Hematopoietic multipotent progenitor cell treated with erythropoietin and hydrocortisone succinate and interleukin-3 and kit ligand, for 17 days (in vitro differentiated cells): ENCODE measurements at places on chromosomes 6 and 20.
A peak's percentile ranks its signal among the peaks of the same experiment; 100 is the strongest.

- DNase-seq: no peak
Observed at GRCh38 chr20:5595744-5596143, 154.5 kb upstream of the SHLD1 start.

DNA sequence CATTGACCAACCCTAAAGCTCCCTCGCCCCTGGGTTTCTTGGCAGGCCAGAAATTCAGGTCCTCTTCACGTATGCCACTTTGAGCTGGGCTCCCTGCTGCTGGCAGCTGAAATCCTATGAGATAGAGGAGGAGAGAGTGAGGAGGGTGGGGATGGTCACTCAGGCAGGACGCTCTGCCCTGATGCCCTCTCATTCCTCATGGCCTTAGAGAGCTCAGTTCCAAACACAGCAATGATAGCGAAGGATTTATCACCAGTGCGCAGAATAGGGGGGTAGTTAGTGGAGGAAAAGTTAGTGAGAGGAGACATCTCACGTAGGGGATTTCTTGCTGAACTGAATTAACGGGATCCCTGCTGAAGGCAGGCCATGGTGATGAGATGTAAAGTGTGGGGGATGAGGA is 84.2 kb upstream of the PMEPA1 start:
- DNase-seq: no peak

DNA sequence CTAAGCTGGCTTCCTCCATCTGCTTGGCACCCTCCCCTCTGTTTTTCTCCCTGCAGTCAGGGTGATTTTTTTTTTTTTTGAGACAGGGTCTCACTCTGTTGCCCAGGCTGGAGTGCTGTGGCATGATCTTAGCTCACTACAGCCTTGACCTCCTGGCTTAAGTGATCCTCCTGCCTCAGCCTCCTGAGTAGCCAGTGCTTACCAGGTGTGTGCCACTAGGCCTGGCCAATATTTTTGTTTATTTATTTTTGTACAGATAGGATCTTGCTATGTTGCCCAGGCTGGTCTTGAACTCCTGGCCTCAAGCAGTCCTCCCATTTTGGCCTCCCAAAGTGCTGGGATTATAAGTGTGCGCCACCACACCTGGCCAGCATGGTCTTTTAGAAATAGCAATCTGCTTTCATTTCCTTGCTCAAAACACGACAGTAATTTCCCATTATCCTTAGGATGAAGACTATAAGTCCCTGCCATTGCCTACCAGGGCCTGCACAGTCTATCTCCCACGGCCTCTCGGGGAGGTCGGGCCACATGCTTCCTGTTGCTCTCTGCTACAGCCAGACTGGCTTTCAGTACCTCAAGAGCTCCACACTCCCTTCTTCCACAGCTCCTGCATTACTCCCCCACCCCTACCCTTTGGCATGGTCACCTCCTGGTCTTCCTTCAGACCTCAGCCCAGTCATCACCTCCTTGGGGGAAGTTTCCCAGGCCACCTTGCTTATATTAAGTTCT is 11.1 kb upstream of the CD164 start:
- DNase-seq: no peak

- no peak for DNase-seq
Observed at GRCh38 chr20:16462711-16463110, 110.5 kb downstream of the KIF16B start.

- DNase-seq: no peak
Observed at GRCh38 chr6:144809120-144809519, 524.0 kb downstream of the UTRN start.

GRCh38 chr20:6683021-6683977 is 84.2 kb upstream of the BMP2 start:
- no peak for DNase-seq

DNA sequence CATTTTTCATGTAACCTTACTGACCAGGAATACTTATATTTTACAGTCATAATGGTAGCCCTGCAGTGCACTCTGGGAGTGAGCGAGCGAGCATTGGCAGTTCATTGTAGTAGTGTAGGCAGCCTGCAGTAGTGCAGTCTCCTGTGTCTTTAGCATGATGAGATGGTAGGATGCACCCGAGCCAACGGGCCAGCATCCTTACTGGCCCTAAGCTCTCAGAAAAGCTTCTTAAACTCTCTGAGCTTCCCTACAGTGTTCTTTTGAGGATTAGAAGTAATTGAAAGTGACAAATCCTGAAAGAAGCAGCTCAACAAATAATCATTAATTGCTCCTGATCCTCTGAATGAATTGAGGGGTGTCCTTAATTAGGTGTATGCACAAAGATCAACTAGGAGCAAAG is 20.9 kb downstream of the SLC9A8 start:
- DNase-seq: no peak

DNA sequence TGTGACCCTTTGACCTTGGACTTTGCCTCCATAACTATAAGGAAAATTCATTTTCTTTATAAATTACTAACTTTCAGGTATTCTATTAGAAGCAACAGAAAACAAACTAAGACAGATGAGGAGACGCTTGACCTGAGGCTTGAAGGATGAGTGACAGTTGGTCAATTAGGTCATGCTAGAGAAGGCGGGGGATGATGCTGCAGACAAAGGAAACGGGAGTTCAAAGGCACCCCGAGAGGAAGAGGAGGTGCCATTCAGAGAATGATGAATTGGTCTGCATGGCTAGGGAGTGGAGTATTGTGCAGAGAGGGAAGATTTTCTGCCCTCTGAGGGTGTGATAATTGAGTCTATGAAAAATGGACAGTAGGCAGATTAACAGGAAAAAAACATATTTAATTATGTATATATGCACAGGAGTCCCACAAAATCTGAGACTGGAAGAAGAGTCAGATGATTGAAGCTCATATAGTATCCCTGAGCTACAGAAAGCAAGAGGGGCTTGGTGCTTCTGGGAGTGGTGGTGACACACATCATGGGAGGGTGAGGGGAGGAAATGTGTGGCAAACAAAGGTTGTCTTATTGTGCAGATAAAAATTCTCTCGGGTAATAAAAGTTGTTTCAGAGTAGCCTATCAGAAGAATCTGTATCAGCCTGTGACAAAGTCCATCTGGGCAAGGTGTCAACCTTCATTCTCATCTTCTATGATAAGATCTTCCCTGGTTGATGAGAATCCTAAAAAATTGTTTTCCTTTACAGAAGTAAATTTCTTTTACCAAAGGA is 20.4 kb upstream of the FUCA2 start:
- no peak for DNase-seq

DNA sequence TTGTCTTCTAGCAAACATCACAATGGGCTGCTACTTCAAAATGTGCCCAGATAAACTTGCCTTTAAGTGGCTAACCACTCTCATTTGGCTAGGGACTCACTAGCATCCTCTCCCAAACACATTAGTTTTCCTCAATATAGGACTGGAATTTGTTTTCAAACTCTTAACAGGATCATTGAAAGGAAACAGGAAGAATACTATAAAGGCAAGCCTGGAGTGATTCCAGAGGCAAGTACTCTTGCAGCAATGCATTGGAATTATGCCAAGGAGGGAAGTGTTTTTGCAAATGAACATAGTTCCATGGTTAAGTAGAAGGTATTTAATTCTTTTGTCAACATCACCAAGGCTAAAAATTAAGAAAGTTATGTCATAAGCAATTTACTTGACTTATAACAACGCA is 12.2 kb downstream of the EPHA7 start:
- no peak for DNase-seq

DNA sequence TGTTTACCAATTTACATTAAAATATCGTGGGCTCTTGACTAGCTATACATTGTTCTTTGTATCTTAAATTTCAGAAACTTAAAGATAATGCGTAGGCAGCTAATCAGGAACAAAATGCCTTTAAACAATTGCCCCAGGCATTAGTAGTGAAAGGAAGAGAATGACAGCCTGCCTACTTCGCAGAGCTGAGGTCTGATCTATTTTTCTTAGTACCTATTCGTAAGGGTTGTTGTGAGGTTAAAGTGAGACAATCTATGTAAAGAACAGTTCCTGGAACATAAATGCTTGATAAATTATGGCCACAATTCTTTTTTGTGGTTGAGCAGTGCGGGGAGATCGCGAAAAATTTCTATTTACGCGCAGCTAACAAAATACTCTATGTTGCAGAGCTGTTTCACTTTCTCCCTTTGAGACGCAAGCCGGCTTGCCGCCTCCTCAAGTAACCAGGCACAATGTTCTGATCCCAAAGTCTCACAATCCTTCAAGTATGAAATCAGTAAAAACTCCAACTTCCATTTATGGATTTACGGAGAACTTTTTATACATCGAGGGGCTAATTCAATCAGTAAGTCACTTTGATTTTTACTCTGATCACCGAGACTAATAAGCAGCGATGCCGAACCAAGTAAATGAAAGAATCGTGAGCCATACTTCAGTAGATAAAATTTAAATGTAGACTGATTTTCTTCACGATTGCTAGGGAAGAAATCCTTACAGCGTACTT is 878 bp upstream of the PNRC1 start:
- peak; percentile 68 for DNase-seq

DNA sequence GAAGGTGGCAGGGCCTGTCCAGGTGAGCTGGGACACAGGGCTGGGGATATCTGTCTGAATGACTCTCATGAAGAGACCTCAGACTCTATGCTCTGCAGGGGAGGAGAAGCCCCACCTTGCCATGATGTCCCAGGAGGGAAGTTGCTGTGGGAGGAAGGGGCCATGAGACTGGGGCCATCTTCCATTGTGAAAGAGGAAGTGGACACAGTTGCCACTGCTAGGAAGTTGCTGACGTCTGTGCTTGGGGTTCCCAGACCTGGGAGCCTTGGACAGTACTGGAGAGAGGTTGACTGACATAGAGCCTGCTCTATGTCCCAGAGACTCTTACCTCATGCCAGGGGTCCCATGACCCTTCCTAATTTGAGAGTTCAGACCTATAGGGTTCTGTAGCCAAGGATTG is 24.5 kb downstream of the SIRPB1 start:
- no peak for DNase-seq

GRCh38 chr6:134152767-134153485 is 100.5 kb upstream of the SLC2A12 start:
- DNase-seq: no peak

DNA sequence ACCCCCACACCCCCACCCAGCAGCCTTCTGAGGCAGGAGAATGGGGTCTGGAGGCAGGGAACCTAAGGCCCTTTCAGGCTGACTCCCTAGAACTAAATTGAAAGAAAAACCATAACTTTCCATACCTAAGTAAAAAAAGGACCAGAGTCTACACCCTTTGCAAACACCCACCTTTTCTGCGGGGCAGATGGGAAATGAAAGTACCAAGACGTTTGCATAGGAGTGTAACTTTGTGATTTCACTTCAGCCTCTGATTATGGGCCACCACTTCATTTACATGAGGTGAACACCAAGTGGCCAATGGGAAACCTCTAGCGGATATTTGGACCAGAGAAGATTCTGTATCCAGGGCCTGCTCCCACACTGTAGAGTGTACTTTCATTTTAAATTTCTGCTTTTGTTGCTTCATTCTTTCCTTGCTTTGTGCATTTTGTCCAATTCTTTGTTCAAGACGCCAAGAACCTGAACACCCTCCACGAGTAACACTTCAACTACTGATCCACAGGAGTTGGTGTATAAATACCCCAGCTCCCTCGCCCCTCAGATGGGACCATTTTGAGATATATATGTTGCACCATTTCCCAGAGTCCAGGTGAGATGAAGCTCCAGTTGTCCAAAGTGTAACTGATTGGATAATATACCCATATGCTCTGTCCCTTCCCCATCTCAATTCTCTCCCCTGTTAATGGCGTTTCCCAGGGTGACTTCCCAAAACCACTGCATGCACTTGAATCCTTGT is 18.9 kb upstream of the SRSF6 start:
- no peak for DNase-seq

- DNase-seq: peak; percentile 61
Observed at GRCh38 chr20:49384437-49385434, 97.7 kb downstream of the KCNB1 start.

DNA sequence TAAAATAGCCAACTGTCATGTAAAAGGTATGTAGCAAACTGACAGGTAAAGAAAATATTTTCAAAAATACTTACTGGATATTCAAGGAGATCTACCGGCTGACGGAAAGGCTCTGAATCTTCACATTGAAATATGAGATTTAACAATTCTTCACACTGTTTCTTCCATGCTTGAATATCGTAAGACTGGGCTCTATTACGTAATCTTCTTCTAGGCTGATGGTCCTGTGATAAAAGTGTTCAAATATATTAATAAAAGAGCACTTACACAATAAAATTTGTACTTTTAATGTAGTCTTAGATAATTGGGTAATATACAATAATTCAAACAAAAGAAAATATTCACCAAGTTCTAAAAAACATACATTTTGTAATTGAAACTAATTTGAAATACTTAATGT is 87.4 kb downstream of the IRAK1BP1 start:
- no peak for DNase-seq

DNA sequence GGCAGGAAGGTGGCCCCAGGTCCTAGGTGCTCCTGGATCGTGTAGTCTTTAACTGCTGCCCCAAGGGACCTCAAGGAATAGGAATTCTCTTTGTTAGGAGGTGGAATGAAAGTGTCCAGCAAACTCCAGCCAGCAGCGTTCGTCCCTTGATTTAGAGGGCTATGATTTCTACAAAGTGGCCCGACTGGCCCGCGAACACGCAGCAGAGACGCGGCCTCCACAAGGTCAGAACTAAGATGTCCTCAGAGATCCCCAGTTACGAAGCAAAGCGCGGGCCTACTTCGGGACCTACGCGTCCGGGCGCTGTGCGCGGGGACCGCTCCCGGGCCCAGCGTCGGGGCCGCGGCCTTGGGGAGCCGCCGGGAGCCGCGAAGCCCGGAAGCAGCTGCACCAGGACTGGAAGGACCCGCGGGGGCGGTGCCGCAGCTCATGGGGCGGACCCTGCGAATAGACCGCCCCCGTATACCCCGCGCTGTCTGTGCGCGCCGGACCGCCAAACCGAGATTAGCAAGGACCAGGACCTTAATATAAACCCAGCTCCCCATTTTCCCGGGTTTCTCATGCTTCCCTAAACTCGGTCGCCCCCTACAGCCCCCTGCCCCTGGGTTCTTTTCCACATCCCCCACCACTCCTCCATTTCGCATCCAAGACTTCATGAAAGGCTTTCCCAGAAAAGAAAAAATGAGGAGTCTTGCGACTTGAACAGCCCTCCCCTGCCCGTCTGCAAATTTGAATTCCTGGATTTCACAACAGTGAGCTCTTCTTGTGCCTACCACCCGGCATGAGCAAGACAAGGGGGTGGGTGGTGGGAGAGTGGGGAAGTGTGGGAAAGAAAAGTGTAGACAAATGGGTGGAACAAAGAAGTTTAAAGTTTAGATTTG is at the start of gene C6orf47:
C6orf47 (minus strand) TSS at position 398 of the 881 bp plus-strand sequence. CDS start 831 bp downstream, outside the sequence.
- peak; percentile 73 for DNase-seq

DNA sequence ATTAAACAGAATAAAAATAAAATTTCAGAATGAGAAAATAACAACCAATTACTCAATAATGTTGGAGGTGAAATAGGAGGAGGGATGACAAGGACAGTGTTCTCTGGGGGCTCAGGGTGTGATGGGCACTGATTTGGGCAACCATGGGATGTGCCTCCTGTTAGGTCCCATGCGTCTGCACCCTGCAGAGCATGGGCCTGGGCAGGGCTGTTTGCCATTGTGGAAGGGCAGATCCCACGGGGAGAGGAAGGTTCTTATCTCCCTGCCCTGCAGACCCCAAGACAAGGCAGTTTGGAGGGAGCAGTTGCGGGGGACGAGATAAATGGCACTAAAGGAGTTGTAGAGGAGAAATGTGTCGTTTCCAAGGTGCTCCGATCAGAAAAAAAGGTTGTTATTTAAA is 206.3 kb downstream of the THBS2 start:
- no peak for DNase-seq
